ENCODE measurements at places on chromosomes 5 and 9.

GRCh38 chr5:41925555-41925951, 472 bp downstream of the FBXO4 start:
- DNase-seq, result peak; percentile 48

- no peak for DNase-seq
Measured at GRCh38 chr5:178246624-178247279, 14.2 kb upstream of the PHYKPL start.

DNA sequence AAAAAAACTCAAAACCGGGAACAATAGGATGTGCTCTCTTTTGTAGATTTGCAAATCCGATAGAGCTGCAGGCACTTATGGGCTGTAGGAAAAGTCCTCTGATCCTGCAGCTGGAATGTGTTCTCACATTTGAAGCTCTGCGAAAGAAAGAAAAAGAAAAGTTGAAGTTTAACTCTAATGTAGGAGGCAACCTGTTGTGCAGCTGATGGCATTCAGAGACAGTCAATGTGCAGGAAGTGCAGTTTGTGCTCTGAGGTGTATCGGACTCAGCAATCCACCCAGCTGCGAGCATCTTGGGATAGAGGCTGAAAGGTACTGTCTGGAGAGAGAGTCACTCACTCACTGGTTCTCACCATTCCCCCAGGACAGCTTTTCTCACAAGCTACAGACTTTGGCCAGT, 339.2 kb downstream of the AGTPBP1 start:
- DNase-seq, result no peak

DNA sequence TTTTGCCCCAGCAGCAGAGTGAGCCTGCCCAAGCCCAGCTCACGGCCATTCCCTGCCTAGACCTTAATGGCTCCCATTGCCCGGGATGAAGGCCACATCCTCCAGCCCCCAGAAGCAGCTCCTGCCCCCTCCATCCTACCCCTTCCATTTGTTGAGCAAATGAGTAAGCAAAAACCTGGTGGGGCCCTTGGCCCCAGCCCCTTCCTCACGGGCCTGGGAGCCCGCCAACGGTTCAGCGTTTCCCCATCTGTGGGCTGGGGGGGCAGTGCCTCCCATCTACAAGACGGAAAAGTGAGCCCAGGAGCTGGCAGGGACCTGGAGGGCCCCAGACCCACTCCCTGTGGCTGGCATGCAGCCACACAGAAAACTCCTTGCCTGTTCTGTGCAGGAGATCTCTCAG, 4.4 kb downstream of the CCDC187 start:
- DNase-seq, result no peak

GRCh38 chr9:92196909-92197308, 81.7 kb upstream of the SPTLC1 start:
- DNase-seq, result no peak

GRCh38 chr5:126595486-126596083, 566 bp upstream of the ALDH7A1 start:
- DNase-seq, result no peak

GRCh38 chr5:98796197-98796972, 22.9 kb downstream of the RGMB start:
- DNase-seq, result peak; percentile 58

DNA sequence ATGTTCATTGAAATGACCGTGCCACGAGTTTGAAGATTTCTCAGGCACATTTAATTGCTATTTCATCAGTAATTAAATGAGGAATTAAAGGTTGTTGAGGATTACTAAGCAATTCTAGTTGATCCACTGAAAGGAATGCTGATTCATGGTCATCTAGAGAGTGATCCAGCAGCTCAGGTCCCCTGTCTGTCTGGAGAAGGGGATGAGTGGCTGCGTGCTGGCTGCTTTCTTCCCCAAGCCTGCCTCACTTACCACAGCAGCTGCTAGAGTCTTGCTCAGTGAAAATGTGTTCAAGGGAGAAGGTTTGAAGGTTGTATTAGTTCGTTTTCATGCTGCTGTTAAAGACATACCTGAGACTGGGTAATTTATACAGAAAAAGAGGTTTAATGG, 7.8 kb upstream of the TGFBI start:
- no peak for DNase-seq

- DNase-seq, result no peak
Measured at GRCh38 chr9:89249001-89249400, 62.0 kb upstream of the CKS2 start.

DNA sequence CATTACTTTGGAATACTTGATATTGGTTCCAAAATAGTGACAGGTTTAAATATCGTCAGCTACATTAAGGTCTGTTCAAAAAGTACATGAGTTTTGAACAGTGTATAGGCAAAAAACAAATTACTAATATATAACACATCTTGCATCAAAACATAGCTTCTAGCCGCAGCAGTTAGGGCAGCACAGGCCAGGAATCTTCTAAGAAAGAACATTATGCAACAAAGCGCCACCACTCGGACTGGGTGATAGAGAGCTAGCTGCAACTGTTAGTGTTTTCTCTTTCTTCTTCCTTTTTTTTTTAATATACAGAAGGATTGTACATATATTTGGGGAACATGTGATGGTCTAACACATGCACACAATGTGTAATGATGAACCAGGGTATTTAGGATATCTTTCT, 504.5 kb downstream of the NR2F1-AS1 start:
- no peak for DNase-seq

GRCh38 chr5:32955814-32956213, 244.7 kb downstream of the NPR3 start:
- no peak for DNase-seq

DNA sequence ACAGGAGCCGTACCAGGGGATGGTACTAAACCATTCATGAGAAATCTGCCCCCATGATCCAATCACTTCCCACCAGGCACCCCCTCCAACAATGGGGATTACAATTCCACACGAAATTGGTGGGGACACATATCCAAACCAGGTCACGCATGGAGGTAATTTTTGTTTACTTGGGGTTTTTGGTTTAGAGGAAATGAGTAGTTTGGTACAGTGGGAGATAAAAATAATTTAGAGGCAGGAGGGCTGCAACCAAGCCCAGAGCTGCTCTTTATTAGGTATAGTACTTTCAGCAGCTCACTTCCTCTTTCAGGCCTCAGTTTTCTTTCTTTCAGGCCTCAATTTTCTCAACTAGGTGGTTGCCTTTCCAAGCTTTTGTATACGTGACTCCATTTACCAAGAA, 23.2 kb downstream of the PRUNE2 start:
- no peak for DNase-seq

DNA sequence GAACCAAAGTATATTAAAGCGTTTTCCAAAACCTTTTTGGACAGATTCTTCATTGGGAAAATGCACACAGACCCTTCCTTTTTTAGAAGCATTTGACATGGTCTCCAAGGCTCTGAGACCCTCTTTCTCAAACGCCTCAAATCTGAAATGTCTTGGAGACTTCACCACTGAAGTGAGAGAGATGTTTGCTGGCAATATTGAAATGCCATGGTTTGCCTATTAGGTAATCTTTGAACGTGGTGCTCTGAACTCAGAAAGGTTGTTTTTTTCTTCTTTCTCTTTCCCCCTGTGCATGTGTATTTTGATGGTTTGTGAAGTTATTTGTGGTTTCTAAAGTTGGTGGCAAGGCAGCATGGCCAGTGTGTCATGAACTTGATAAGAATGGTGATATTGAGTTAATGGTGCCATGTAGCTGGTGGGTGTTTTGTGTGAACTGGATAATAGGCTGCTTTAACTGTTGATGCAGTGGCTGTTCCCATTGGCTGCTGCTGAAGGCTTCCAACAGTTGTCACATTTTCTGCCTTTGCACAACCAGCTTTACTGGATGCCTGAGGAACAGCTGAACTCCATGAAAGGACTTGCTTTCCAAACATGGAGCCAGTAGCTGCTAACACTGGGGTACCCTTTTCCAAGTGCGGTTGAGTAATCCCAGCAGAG, 1.7 kb downstream of the PALM2AKAP2 start:
- no peak for DNase-seq

GRCh38 chr5:17185773-17186172, 31.7 kb upstream of the BASP1 start:
- DNase-seq, result peak; percentile 14

DNA sequence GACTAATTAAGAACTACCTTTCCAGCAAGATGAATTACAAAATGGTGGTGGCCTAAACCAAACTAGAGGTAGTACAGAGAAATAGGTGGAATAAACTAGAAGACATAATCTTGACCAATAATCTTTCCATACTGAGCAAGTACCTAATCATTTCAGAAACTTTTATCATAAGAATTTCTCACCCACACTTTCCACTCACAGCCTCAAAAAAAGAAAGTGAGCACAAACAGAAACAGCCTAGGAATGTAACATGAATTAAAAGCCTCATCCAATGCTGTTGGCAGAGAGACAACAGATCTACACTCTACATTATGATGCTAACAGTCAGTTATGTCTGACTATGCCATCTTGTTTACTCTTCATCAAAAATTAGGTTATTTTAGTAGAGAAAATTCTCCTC, 1.3 kb downstream of the RNF38 start:
- no peak for DNase-seq

DNA sequence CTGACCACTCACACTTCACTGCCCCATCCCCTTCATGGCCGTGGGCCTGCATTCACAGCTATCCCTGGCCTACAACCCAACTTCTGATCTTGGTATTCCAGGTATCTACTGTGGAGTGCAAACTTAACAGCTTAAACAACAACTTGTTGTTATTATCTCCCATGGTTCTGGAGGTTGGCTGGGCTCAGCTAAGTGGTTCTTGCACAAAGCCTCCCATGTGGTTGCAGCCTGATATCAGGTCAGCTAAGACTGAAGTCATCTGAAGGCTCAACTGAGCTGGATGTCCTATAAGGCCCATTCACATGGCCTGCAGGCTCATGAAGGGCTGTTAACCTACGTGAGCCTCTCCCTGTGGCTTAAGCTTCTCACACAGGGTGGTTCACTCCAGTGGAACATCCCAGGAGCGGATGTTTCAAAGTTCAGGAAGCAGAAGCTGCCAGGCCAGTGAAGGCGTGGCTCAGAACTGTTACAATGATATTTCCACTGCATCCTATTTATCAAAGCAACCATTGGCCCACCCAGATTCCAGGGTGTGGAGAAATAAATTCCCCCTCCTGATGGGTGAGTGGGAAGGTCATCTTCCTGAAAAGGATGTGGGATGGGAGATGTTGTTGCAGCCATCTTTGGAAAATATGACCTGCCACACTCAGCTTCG, 30.0 kb upstream of the TRIO start:
- no peak for DNase-seq

DNA sequence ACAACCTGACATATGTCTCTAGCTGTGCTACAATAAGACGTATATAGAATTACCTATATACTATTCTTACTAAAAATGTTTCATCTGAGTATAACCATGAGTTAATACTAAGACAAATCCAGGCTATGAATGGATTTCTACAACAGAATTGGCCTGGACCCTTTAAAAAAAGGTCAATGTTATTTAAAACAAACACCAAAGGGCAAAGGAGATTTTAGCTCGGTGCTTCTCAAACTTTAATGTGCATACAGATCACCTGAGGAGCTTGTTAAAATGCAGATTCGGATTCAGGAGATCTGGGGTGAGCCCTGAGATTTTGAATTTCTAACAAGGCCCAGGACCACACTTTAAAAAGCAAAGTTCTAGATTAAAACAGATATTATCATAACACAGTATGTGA, 6.5 kb downstream of the TNFSF8 start:
- no peak for DNase-seq

GRCh38 chr9:122226758-122227574, 1.8 kb downstream of the LHX6 start:
- no peak for DNase-seq

- no peak for DNase-seq
Measured at GRCh38 chr5:147559749-147560148, 49.9 kb upstream of the DPYSL3 start.

DNA sequence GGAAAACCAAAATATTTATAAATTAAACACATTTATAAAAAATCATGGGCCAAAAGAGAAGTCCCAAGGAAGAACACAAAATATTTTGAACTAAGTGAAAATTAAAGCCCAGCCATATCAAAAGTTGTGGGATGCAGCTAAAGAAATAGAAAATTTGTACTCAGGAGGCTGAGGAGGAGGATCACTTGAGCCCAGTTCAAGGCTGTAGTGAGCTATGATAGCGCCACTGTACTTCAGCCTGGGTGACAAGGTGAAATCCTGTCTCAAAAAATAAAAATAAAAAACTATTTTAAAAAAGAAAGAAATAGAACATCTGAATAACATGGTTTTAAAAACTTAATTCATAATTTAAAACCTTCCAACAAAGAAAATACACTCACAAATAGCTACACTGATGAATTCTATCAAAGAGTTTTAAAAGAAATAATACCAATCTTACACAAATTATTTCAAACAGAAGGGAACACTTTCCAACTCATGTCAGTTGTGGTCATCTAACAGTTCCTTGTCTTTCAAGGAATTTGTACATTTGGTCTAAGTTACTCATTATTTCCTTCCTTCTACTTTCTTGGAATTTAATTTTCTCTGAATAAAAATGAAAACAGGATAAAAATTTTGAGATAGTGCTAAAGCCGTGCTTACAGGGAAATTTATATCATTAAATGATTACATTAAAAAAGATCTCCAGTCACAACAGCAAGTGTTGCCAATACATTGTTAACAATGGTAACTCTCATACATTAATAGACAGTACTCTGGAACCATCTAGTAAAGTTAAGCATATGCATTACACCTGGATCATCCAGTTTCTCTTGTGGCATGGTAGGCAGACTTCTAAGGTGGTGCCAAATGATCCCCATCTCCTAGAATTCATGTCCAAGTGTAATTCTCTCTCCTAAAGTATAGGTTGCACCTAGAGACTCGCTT, 17.8 kb downstream of the PTBP3 start:
- DNase-seq, result no peak

DNA sequence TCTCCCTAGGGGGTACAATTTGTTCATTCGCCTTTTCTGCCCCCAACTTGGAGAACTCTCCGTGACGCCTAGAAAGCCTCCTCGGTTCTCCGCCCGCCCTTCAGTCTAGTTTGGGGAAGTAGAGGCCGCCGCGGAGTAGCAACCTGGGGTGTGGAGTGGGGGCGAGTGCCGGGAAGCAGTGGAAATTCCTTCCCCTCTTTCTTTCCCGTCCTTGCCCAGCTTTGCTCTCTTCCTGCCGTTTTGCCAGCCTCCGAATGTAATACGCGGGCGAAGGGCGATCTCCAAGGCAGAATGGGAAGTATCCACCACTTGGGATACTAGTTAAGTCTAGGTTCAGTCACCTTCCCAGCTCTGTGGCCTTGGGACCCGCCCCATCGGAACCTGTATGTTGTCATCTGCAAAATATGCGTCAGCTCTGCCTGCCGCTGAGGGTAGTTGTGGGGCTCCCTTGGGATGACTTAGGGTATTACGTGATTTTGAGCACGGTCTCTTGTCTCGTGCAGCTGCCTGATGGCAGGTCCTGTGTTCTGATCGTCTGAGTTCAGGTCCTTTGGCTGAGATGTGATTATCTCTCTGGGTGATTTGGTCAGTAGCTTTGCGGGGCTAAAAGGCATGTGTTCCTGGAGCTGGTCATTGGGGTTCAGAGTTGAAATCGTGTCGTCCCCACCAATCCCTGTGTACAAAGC, 724 bp downstream of the PAM start:
- DNase-seq, result peak; percentile 70

- DNase-seq, result no peak
Measured at GRCh38 chr9:112445196-112445595, 41.4 kb upstream of the KIAA1958 start.
